ENCODE measurements at places on chromosomes 13 and 19.

DNA sequence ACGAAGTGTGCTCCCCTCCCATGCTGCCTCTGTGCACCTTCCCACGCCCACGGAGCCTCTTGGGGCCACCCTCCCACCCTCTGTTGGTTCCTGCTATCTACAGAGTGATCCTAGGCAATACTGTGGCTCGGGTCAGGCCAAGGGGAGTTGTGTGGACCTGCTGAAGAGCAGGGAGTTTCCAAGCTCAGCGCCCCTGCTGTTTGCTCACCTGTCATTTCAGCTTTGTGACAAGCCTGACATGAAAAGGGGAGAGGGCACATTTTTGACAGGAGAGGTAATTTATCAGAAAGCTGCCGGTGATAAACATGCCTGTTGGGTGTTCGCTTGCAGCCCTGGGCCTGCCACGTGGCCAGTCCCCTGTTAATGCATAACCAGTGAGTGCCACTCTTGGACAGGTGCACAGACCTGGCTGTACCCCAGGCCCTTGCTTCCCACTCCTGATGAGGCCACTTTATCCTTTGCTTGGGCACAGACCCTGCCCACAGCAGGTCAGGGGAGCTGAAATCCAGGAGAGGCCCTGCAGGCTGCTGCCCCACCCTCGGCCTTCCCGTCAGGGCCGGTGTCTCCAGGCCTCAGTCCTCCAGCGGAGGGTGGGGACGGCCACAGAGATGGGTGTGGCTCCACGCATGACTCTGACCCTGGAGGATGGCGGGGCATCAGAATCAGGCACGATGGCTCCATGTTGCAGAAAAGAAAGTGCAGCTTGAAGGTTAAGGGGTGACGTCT lies 201.5 kb upstream of the GPR12 start:
- no peak for DNase-seq

DNA sequence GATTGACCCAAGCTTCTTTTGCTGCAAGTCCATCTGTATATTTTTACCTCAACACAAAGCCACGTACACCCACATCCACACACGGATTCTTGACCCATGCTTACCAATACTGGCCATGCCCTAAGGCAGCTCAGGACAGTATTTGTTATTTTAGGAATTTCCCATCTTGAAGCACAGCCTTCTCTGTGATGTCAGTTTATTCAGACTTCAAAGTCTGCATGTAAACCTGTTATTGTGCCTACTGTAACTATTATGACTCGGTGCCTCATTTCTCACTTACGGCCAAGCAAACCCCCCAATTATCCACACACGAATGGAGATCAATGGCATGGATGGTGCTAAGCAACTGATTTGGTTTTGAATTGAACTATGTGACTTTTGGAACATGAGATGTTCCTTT lies 17.5 kb downstream of the CLDN10 start:
- DNase-seq, result no peak

- no peak for DNase-seq
These were observed 20.0 kb upstream of the WTIP start for GRCh38 chr19:34461375-34462100.

DNA sequence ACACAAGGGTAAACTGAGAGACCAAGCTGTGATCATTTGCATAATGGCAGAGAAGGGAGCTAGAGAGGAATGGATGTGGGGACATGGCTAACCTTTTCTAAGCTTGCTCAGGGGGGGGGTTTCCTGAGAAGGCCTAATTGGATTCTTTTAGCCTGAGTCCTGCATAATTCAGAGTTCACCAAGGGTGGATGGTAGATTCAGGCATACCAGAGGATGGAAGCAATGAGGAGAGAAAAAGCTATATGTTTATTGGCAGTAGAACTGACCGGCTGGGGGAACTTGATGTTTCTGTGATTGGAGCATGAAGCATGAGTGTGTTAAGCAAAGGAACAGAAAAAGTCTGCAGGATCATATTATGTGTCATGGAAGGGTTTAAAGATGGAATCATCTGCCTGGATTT lies 65.9 kb upstream of the KLF12 start:
- DNase-seq, result no peak
